ENCODE measurements at places on chromosomes 3 and 15.

- DNase-seq: no peak
These were observed 766.5 kb upstream of the CFAP20DC start for GRCh38 chr3:59816312-59816711.

DNA sequence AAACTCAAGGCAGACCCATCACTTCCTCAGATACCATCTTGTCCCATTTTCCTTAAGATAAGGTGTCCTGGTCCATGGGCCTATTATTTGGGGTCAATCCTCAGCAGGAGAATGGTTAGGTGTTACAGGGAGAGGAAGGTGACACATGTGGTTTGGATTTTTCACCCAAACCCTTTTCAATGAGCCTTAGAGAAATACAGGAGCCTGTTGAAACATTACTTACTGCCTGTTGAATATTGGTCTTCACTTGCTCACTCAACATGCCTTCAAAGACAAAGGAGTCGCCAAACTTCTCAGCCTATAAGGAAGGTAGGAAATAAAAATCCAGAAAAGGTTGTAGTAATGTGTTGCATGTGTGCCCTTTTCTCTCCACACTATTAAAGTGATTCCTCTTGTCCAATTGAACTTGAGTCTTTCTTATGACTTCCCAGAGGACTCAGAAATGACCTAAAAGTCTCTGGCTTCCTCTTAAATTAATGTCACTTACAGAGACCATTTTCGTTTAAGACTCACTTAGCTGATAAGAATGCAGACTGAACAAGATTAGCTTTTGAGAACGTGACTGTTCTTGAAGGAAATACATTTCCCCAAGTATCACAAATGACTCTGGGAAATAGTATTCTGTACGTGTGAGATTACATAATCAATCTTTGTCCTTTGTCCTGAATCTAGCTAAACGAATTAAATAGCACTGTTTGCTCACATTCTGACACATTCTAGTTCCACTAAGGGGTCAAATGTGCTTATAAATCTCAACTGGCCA lies 17.8 kb downstream of the SUMF1 start:
- no peak for DNase-seq

DNA sequence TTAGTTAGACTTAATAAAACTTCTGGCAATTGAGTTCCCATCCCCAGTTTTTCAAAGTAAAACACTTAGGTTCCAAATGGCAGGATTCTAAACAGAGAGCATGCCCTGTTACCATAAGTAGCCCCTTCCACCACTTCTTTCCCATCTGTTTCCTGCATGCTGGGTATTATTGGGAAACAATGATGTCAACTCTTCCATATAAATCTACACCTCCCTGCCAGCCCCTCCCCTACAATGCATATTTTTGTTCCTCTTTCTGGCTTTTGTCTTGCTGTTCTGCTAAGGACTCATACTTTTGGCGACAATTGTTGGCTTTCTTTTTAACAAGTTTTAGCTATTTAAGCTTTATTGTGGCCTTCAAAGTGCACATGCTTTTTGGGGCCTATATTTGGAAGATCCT lies 11.1 kb downstream of the ARHGAP31 start:
- no peak for DNase-seq

DNA sequence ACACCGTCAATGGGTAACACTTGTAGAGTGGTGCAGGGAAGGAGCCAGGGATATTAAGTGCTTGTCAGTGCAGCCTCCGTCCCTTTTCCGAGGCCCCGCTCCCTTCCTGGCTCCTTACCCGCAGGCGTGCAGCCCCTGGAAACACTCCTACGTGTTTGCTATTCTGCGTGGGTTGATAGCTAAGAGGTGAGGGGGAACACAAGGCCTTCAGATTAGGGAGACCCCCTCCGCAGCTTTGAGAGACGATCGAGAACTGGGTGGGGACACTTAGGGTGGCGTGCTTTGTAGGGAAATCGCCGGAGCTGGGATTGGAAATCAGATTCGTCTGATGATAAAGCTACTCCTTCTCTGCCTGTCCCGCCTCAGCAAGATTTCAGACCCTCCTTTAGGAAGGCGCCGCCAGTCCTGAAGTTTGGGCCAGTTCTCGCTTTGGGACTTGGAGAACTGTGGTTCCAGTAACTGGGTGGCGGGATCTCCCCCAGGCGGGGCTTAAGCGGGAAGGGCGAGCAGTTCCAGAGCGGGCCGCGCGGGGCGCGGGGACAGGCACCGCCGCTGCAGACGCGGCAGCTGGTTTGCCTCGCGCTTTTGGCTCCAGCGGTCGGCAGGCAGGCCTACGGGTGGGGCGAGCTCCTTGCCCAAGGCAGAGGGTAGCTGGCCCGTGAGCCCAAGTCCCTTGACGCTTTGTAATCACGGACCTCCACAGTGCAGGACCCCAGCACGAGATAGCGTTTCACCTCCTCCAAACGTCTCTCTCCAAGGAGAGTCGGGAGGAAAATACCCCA lies 8.0 kb upstream of the FAM107A start:
- DNase-seq: no peak

DNA sequence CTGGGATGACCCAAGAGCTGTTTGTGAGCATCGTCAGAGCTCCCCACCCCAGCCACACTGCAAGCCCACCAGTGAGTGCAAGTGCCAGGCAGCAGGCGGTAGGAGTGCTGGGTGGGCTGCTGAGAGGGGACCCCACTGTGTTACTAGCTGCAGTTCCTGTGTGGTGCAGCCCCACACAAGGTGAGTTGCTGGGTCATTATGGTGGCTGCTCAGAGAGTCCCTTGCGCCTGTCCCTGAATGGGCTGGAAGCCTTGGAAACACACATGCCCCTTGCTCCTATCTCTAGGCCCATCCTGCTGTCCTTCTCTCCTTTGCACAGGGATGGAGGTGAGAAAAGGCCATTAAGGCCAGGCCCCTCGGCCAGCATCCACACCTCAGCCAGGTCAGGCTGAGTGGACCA lies 83.7 kb downstream of the SEC22A start:
- DNase-seq: no peak

DNA sequence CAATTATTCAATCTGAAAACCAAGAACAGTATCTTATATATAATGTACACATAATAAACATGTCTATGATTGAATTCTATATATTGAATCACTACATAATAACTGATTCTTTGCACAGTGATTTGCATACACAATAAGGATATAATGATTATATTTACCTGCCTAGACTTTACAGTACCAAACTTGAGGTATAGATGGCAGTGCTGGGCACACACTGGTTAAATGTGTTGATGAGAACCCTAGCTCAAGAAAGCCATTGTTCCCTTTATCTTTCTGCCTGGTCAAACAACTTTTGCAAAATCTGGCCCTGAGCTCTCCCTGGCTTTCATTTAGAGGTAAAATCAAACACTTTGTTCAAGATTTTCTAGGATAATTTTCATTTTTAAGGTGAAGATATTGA lies 697.7 kb downstream of the TUSC7 start:
- no peak for DNase-seq

All from NCI-H1417 treated with DMSO at 0.1 percent for 48 hours (cell line).